H1 (cell line): ENCODE measurements at places on chromosomes 12 and 14. TPM values are rescaled to one million over a fixed set of nuclear protein-coding genes. Genes with fewer than 3 reads are reported as not detected.

CCDC197 gene
- total RNA-seq = not detected in 2 replicates

P2RX7 gene
- 0.42 and 0.56 TPM in 2 replicates for total RNA-seq

HHIPL1 gene
- total RNA-seq = 2.6 and 3.1 TPM in 2 replicates

DNA sequence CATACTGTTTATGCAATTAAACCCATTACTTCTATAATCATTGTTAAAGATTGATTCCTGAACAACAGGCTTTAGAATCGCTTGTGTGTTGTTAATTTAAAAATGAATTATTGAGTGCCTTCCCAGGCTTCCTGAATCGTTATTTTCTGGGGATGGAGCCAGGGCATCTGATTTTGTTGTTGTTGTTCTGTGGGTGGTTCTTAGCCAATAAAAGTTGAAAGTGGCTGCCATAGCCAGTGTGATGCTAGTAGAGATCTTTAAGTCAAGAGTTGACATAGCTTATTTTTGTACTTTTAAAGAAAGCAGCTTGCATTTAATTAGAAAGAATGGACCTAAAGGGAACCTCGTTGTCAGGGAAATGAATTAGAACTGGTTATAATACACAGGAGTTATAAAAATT, 6.4 kb downstream of the GOLGA5 start:
- DNase-seq = no peak

DNA sequence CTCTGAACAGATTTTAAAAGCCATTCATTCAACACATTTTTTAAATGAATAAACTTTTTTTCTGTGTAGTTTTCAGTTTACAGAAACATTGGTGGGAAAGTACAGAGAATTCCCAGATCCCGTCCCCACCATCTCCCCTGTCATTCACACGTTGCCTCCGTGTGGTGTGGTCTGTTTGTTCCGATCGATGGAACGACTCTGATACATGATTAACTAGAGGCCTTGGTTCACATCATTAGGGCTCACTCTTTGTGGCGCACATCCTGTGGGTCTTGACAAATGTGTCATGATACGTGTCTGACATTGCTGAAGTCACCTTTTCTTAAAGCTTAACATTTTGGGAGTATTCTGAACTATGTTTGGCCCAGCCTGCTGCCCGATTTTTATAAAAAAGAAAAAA, 18.5 kb downstream of the MEG3 start:
- no peak for DNase-seq

GLIPR1L1 gene
- 1.7 and 2.0 TPM in 2 replicates for total RNA-seq

DNA sequence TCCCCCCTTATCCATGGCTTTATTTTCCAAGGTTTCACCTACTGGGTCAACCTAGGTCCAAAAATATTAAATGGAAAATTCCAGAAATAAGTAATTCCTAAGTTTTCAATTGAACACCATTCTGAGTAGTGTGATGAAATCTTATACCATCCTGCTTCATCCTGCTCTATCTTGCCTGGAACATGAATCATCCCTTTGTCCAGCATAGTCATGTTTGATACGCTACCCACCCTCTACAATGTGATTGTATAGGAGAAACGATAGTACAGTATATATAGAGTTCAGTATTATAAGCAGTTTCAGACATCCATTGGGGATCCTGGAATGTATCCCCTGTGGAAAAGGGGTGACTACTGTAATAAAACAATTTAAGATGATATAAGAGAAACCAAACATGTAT, 62.2 kb downstream of the IFNG start:
- no peak for DNase-seq

DNA sequence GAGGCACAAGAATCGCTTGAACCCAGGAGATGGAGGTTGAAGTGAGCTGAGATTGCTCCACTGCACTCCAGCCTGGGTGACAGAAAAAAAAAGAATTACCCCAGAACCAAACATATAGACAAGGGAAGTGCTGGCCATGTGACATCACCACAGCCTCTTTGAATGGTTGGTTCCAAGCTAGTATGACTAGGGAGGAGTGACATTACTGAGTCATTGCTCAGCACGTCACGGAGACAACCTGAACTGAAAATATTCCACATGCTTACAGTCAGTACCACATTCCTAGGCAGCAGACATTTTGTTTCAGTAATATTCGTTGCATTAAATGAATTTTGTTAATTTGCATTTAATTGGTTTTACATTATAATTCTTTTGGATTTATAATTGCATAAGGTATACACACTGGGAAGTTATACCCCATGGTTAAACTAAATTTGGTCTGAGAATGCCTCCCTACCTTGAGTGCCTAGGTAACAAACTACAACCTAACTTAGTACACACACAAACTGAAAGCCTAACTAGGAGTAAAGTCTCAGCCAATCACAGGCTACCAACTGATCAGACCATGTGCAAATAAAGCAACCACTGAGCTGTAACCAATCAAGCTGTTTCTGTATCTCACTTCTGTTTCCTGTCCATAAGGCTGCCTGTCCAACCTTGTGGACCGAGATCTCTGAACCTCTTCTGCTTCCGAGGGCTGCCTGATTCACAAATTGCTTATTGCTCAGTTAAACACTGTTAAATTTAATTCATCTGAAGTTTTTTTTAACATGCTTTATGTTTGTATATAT, 164.4 kb downstream of the CAND1 start:
- no peak for DNase-seq

GRCh38 chr14:52272375-52272774, 4.9 kb downstream of the PTGDR start:
- DNase-seq = peak; percentile 50

GRCh38 chr14:28608851-28609828, 157.4 kb upstream of the FOXG1 start:
- DNase-seq = peak; percentile 76

- DNase-seq = no peak
Measured at GRCh38 chr12:47376927-47377326, 297.2 kb upstream of the AMIGO2 start.

- no peak for DNase-seq
Measured at GRCh38 chr12:8590842-8591545, 21.7 kb downstream of the AICDA start.

- DNase-seq = no peak
Measured at GRCh38 chr12:25051656-25052195, 102.8 kb upstream of the BCAT1 start.

DNA sequence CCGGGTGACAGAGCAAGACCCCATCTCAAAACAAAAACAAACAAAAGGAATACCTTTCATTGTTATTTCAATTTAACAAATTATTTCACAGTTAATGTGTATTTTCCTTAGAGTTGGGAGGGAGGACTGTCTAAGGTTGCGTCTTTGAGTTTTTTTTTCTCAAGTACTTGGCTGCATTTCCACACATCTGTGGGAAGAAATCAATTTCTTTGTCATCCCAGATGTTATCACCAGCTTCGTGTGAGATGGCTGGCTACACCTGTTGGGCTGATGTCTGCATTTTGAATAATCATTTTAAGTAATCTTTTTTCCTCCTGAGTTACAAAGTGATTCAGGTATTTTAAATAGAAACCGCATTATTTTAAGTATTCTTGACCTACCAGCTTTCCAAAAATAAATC, 59.4 kb downstream of the EML1 start:
- DNase-seq = no peak

- DNase-seq = no peak
Measured at GRCh38 chr12:50132505-50133135, 20.6 kb downstream of the COX14 start.

DNA sequence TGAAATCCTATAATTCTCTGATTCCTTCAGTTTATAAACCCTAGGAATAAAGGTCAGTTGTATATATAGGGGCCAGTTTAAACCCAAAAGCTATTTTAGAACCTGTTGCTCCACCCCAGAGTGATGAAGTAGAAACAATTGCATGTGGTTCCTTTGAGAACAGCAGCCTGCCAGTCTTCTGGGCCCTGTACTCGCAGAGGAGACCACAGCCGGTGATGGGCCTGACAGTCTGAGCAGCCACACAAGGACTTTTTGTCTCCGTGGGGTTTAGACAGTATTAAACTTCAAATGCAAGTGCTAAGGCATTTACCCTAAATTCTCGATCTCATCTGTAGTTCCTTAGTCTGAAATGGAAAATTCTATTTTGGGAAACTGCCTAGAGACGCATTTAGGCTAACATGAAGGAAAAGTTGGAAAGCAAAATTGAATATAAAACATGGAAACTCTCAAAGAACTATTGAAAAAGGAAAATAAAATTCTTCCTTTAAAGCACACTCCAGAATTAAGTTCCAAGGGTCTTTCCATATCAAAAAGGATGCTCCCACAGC, 80.6 kb downstream of the PRICKLE1 start:
- no peak for DNase-seq

KRT3 gene
- not detected in 2 replicates for total RNA-seq

GRCh38 chr12:48104531-48104930, 1.3 kb downstream of the SENP1 start:
- no peak for DNase-seq

GRCh38 chr12:21608196-21608595, 3.5 kb upstream of the GYS2 start:
- DNase-seq = no peak

GRCh38 chr14:91175291-91176201, 61.7 kb downstream of the DGLUCY start:
- DNase-seq = no peak

DNA sequence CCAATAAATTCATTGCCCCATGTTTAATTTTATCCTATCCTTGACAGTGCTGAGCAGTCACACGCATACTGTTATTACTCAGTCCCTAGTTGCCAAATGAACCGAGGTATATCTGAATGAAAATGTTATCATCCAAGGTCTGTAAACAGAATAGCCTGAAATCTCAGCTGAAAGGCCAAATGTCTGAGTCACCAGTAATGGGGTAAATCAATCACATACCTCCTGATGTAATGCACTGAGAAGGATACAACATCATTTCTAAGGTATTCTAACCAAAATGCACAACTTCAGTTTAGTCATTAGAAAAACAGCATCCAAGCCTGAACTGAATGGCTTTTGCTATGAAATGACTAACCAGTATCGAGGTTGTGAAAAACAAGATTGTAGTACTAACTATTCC, 228.6 kb downstream of the DPF3 start:
- DNase-seq = no peak

- no peak for DNase-seq
Measured at GRCh38 chr12:5584412-5585175, 152.7 kb downstream of the NTF3 start.
